Fibroblast of lung (primary cell): ENCODE measurements at places on chromosomes 7 and 10. TPM values are rescaled to one million over a fixed set of nuclear protein-coding genes. Genes with fewer than 3 reads are reported as not detected.

AKR1C3 gene
- total RNA-seq = 44.3 and 63.7 TPM in 2 replicates

TFEC gene
- total RNA-seq = under 0.01 and 0.17 TPM in 2 replicates

OAT gene
- 125 and 147 TPM in 2 replicates for total RNA-seq

ZNF488 gene
- under 0.01 TPM in 1 of 2 replicates, not detected in the other for total RNA-seq

COL13A1 gene
- 6.4 and 7.4 TPM in 2 replicates for total RNA-seq

TMEM229A gene
- not detected in 2 replicates for total RNA-seq
